ENCODE measurements at places on chromosomes 16 and 17.

GRCh38 chr16:86396901-86397311 lies 113.4 kb upstream of the FOXF1 start:
- DNase-seq = no peak

- no peak for DNase-seq
Observed at GRCh38 chr16:48140821-48141220, 15.0 kb downstream of the ABCC12 start.

DNA sequence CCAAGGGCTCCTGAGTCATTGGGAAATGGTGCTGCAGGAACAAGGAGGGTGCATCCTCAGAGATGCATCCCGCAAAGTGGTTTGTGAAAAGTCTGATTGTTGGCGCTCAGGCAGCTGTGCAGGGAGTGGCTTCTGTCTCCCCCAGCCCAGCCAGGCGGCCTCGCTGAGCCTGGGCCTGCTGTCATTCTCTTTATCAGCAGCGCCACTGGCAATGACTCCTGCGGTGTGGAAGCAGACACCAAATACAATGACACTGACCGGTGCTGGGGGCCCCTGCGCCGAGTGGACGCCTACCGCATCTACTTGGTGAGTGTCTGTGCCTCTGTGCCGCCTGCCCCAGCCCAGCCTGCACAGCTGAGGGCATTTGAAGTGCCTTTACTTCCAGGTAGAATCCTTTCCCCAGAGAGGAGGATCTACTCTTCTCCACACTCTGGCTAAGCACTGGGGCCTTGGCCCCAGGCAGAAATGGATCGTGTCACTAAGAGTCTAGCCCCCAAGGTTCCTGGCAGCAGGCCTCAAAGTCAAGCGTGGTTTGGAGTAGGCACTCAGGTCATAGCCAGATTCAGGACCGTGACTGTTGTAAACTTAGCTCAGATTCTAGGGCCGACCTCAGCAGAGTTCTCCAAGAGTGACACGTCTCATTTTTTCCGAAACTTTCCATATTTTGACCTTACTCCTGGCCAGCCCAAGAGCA lies 19.3 kb upstream of the NAT9 start:
- no peak for DNase-seq

DNA sequence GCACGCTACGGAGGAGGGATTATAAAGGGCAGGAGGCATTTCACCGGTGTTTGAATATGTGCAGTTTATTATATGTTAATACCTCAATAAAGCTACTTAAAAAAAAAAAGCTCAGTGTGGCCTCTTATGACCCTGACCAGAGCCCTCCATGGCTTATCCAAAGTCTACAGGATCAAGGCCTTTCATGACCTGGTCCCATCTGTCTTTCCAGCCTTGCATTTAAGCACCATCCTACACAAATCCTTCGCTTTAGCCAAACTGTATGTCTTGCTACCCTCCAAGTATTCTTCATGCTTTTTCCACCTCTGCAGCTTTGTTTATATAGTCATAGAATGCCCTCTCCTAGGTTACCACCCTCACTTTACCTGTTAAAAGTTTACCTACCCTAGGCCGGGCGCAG lies 6.5 kb downstream of the MFSD6L start:
- DNase-seq = no peak

GRCh38 chr16:81779536-81780320 lies 637 bp downstream of the PLCG2 start:
- DNase-seq = no peak

Data from SK-N-SH (cell line).